ENCODE measurements at places on chromosomes 4 and X.

DNA sequence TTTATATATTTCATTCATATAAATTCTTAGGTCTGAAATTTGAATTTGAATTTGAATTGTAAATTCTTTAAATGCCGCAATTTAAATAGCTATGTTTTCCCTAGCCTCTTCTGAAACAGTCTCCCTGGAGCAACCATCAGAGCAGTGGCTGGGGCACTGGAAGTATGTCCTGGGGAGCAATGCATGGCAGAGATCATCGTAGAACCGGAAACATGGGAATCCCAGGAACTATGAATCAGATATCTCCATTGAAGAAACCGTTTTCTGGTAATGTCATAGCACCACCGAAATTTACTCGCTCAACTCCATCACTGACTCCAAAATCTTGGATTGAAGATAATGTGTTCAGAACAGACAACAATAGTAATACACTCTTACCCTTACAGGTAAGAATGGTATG, 4.9 kb downstream of the CPEB2 start:
- DNase-seq, result no peak

DNA sequence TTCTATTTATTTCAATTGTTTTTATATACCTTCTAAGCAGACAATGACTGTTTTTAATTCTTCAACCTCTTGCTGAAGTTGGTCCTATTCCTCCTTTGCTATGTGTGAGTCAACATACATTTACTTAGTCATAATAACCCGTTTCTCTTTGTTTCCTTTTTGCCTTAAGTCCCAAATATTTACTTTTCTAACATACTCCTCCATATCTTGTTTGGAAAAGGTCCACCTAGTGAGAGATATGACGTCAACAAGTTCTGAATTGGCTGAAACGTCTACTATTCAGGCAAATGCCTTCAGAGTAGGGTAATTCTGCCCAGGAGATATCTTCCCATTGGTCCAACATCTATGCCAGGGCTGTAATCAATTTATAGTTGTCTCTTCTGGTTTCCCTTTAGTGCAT, 179.3 kb upstream of the GEMIN8 start:
- no peak for DNase-seq

DNA sequence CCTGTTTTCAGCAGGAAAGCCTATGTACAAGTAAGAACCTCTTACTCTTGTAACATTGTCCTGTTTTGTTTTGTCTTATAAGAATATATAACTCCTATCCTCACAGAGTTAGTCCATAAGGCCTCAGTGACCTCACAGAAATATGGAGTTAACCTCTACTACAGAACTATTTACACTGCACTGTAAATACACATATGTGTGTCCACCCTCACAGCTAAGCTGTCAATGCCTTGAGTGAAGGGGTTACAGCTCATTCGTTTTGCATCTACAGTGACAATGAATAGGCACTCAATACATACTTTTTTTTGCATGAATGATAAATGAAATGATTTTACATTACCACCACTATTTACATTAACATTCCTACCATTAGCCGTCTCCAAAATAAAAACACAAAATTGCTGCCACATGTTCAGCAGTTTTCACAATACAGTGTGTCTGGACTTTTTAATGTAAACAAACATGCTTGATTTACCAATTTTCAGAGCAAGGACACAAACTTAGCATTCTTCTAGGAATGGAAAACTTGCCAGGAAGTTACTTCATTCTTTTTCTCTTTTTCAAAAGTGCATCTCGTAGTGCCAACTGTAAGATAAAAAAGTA, 9.5 kb upstream of the NAAA start:
- no peak for DNase-seq

DNA sequence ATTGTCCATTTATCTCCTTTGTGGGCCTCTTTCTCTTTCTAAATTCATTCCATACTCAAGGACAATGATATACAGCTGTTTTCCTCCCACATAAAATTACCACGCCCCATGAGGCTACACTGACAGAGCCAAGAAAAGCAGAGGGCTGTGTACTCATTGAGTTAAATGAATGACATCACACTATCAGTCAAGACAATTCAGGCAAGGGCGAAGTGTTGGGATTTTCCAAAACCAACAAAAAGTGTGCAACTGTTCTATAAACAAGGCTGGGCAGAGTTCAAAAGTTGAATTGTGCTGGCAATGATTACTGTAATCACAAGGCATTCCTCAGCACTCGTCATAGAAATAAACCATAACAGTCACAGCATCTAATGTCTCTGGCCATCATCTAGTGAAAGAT, 799.6 kb upstream of the DIAPH2 start:
- no peak for DNase-seq

- no peak for DNase-seq
Measured at GRCh38 chrX:154135458-154136229, 8.4 kb upstream of the OPN1LW start.

DNA sequence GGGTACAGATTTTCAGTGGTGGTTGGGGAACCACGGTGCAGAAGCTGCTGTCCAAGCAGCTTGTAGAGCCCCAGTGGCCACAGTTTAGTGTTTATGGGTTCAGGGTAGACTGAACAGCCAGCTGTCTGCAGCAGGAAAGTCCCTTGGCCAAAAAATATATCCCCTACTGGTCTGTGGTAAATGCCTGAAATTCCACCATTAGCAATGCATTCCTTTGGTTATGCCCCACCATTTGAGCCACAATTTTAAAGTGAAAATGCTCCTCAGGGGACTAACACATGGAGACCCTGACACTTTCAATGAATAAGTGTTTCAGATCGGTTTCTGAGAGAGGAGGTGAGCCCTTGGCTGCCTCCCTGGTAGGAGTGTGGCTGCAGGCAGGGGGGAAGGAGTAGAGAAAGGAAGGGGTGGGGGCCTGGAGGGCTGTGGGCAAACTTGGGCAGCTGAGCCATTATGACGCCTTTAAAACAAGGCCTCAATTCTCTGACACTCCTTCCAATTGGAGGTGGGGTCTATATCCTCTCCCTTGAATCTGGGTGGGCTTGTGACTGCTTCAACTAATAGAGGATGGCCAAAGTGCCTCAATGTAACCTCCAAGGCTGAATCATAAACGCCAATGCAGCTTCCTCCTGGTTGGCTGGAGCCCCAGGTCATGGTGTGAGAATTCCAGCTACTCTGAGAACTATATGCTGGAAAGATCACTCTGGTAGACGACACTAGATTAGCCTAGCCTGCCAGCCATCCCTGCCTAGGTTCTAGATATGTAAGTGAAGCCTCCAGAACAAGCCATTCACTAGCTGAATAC, 75.8 kb upstream of the ATP6AP2 start:
- no peak for DNase-seq

GRCh38 chr4:186789651-186790050, 66.0 kb upstream of the FAT1 start:
- DNase-seq, result no peak

DNA sequence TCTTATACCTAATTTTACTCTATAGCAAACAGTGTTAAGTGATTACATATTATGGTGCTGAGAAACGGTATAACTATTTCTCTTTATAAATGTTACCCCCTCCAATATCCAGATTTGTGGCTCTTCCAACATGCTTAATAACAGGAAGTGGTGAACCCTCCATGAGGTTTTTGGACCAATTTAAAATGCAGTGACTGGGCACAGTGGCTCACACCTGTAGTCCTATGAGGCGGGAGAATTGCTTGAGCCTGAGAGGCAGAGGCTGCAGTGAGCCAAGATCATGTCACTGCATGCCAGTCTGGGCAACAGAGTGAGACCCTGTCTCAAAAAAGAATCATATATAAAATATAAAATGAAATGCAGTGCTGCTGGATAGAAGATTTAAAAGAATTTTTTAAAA, 137.3 kb downstream of the MGST2 start:
- no peak for DNase-seq

- DNase-seq, result no peak
Measured at GRCh38 chrX:57587607-57588006, 4.2 kb upstream of the ZXDB start.

- peak; percentile 34 for DNase-seq
Measured at GRCh38 chrX:15564981-15565579, 35.7 kb downstream of the ACE2 start.

GRCh38 chr4:93748373-93749291, 79.9 kb upstream of the ATOH1 start:
- no peak for DNase-seq

GRCh38 chrX:53075011-53075410, 7.2 kb upstream of the TSPYL2 start:
- no peak for DNase-seq

DNA sequence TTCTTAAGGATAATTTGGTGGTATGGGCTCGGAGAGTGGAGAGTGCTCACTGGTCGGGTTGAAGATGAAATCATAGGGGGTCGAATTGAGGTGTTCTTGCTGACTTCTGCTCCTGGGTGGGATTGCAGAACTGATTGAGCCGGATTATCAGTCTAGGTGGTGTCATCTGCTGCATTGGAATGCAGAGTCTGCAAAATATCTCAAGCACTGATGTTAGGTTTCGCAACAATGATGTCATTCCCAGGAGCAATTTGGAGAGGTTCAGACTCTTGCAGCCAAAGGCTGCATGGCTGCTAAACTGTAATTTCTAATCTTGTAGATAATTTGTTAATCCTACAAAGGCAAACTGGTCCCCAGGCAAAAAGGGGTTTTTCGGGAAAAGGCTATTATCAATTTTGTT, 67.7 kb downstream of the RHOH start:
- no peak for DNase-seq

GRCh38 chr4:8880851-8881250, 9.2 kb upstream of the HMX1 start:
- DNase-seq, result no peak

GRCh38 chrX:65846974-65847373, 179.5 kb downstream of the MSN start:
- peak; percentile 26 for DNase-seq

DNA sequence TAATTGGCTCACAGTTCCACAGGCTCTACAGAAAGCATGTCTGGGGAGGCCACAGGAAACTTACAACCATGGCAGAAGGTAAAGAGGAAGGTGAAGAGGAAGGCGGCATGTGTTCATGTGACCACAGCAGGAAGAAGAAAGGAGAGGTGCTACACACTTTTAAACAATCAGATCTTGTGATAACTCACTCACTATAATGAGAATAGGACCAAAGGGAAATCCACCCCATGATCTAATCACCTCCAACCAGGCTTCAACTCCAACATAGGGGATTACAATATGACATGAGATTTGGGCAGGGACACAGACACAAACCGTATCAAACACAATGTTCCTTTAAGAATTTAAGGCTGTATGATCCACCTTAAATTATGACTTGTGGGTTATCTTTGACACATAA, 10.5 kb upstream of the PGM2 start:
- no peak for DNase-seq

DNA sequence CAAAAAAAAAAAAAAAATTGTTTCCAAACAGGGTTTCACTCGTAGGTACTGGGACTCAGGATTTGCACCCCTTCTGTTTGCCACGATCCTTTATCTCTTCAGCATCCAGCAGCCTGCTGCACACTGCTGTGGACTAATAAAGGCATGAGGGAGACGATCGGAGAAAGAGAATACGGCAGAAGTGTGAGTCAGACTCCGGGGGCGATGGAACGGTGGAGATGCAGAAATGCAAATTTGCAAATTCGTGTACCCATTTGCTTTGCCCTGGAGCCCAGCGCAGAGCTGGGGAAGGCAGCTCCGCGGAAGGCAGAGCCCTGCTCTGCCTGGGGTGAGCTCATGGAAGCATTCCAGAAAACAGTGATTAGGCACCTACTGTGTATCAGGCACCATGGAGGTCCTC, 270.3 kb downstream of the ASMT start:
- no peak for DNase-seq

DNA sequence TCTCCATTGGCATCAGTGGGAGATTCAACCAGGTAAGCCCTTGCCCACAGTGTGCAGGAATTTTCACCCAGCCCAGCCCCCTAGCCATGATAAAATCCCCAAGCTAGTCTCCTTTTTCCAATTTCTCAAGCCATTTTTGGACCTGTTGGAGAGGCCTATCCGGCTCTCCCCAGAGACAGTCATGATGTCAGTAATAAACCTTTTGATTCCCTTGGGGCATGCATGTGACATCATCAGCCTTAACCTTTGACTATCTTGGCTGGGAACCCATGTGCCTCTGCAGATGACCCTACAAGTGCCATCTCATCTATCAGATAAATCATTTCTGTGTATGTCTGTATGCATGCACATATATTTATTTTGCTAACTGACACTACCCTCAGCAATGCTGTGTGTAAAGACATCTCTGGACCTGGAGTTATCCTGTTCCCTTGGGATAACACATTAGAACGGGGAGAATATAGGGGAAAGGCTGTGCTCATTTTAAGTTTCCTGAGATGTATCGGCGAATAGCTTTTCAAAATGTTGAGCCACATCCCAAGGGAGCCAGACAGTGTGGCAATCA, 51.0 kb downstream of the CYTL1 start:
- no peak for DNase-seq

DNA sequence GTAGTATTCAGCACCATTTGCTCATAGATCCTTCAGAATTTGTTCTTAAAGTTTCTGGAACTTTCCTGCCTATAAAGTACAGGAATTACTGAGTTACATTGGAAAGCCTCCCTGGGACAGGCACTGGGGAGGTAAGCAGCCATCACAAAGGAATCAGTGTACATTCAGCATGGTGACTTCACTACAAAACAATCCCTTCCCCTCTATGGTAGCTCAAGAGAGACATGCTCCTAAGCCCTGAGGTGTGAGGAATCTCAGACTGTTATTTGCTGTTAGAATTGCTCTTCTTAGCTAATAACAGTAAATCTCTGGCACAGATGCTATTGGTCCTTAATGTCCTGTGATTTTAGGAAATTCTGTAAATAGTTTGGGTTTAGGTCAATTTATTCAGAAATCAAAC, 1898.0 kb upstream of the PCDH7 start:
- DNase-seq, result no peak

- peak; percentile 18 for DNase-seq
Measured at GRCh38 chr4:107248571-107248970, 212.5 kb upstream of the DKK2 start.

DNA sequence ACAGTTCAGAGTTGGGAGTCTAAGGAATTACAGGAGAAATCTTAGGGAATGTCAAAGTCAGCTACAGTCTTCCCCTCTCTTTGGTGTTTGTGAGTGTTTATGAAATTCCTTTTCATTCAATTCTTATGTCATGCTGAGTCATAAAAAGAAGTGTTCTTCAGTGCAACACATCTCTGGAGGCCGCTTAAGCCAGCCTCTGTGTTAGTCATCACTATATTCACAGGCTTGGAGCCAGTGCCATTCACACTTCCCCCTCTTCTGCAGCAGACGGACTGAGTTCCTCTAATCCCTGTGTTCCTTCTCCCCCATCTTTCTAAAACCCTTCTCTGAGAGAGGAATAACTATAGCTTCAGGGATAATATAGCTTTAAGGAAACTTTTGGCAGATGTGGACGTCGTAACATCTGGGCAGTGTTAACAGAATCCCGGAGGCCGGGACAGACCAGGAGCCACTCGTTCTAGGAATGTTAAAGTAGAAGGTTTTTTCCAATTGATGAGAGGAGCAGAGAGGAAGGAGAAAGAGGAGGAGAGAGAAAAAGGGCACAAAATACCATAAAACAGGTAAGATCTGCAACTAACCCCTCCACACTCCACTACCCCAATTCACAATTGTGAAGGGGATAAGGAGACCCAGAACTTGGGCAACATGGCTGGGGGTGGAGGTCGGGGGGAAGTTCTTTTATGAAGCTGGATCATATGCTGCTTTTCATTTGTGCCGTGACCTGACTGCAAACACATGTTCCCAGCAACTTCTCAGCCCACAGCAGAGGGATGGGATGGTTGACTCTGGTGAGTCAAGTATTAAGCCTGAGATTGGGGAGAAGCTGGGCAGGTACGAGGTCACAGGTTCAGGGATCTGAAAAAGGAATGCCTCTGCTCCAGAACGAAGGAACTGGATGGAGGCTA, at the start of gene SRPX2:
SRPX2 (plus strand) TSS at position 244 of the 905 bp plus-strand sequence. CDS start 2,124 bp downstream, outside the sequence.
- peak; percentile 64 for DNase-seq

GRCh38 chrX:56727531-56727930, 1.5 kb upstream of the NBDY start:
- DNase-seq, result no peak

- no peak for DNase-seq
Measured at GRCh38 chrX:67353651-67354370, 190.0 kb upstream of the AR start.
